Muscle of arm (tissue), 14 donors: ENCODE measurements at places on chromosomes 12 and 14. TPM values are rescaled to one million over a fixed set of nuclear protein-coding genes. Genes with fewer than 3 reads are reported as not detected.

TXNDC16 gene
- 7.1 TPM for polyA plus RNA-seq

FAR2 gene
- not detected for polyA plus RNA-seq

PTCSC3 gene
- not detected for polyA plus RNA-seq

FIGNL2 gene
- 0.90 TPM for polyA plus RNA-seq

SERPINA6 gene
- 0.86 TPM for polyA plus RNA-seq

SERPINA1 gene
- 2.1 TPM for polyA plus RNA-seq

SLC39A5 gene
- 85.4 TPM for polyA plus RNA-seq

CLEC2A gene
- not detected for polyA plus RNA-seq

PTPN6 gene
- 4.7 TPM for polyA plus RNA-seq

SIX4 gene
- polyA plus RNA-seq = 29.4 TPM

ERBB3 gene
- 121 TPM for polyA plus RNA-seq
